Endothelial cell of umbilical vein (primary cell): ENCODE measurements at places on chromosomes 16 and 17.

DNA sequence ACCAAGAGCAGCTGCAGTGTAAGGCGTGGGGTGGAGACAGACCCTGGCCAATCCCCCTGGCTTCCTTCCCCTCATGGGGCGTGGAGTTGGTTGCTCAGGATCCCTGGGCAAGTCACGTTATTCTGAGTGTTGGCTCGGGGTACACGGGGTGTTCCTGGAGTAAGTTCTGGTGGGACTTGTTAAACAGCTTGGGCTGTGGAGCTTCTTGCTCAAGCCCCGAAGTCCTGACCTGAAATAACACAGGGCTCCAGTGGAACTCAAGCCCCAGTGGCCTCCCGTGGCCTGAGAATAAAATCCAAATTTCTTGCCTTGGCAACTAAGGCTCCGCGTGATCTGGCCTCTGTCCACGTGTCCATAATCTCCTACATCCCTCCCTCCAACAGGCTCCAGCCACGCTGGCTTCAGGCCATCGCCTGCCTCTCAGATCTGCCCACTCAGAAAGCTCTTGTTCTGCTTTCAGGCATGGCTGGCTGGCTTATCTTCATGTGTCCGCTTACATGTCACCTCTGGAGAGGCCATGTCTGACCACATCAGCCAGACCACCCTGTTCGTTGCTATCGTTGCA is 49.3 kb upstream of the BCO1 start:
- DNase-seq = no peak

- DNase-seq = no peak
Observed at GRCh38 chr17:82034371-82035011, 3.0 kb downstream of the DCXR start.

- no peak for DNase-seq
Observed at GRCh38 chr17:80987941-80988461, 3.6 kb upstream of the CHMP6 start.

GRCh38 chr17:491086-492021 is 138.7 kb upstream of the RPH3AL start:
- DNase-seq = peak; percentile 42

GRCh38 chr16:89473791-89474414 is 16.5 kb downstream of the ANKRD11 start:
- no peak for DNase-seq

GRCh38 chr16:69941251-69942098 is 9.7 kb upstream of the CLEC18A start:
- DNase-seq = no peak

DNA sequence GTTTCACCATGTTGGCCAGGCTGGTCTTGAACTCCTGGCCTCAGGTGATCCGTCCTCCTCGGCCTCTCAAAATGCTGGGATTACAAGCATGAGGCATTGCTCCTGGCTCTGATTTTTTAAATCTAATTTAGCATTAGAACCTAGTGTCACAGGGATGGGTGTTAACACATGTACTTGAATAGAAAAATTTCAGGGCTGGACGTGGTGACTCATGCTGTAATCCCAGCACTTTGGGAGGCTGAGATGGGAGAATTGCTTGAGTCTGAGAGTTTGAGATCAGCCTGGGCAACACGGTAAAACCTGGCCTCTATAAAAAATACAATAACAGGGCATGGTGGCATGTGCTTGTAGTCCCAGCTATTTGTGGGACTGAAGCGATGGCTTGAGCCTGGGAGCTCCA is 6.0 kb upstream of the RNF135 start:
- no peak for DNase-seq

DNA sequence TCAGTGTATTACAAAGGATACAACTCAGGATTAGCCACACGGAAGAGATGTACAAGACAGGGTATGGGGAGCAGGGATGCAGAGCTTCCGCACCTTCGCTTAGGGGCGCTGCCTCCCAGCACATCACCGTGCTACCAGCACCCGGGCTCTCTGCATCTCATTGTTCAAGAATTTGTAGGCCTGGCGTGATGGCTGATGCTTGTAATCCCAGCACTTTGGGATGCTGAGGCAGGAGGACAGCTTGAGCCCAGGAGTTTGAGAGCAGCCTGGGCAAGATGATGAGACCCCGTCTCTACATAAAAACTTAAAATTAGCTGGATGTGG is 43.2 kb downstream of the RAB11FIP4 start:
- no peak for DNase-seq

DNA sequence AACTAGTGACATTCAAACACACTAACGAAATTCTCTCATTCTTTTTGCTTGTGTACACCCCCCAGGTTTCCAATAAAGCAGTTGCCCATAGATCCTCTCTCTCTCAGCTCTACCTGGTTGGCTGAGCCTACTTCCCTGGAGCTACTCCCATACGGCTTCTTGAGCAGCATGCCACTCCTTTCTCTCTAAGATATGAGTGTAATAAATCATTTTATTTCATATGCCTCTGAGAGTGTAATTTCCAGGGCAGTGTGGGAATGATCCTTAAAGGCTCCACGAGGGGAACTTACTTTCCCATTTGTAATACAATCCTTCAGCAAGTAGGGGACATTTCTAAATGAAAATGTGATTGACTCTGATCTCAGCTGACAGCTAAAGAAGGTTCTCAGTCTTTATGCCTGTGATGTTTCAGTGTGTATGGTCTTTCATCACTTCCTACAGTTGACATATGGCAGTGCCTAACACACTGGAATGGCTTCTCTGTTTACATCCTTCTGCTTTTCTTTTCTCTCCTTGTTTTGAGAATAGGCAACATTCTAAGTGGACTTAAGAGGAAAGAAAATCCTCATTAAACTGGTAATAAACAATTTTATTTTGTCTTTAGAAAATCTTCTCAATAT is 1194.3 kb upstream of the CDH8 start:
- no peak for DNase-seq

- DNase-seq = peak; percentile 36
Observed at GRCh38 chr16:23905027-23905426, 69.2 kb downstream of the PRKCB start.

DNA sequence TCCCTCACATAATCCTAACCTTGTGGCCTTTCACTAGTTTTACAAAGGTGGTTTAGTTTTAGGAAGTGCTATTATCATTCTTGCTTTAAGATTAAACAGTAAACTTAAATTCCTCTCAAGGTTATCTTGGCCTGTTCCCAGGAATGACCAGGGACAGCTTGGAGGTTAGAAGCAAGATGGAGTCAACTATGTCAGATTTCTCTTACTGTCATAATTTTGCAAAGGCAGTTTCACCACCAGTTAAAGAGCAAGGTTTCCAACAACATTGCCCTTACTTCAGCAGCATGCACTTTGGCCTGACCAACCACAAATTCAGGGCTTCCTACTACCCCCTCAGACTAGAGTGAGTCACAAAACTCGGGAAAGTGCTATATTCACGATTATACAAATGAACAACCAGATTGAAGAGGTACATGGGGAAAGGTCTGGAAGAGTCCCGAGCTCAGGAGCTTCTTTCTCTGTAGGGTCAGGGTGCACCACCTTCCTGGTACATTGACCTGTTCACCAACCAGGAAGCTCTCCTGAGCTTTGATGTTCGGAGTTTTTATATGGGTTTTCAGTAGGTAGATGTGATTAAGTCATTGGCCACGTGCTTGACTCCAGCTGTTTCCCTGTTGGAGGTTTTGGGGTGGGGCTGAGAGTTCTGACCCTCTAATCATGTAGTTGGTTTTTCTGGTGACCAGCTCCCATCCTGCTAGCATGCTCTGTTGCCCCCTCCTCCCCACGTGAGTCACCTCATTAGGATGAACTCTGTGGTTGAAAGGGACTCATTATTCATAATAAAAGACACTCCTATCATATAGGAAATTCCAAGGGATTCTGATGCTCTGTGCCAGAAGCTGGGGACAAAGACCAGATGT is 19.4 kb downstream of the RHOT1 start:
- DNase-seq = peak; percentile 34

DNA sequence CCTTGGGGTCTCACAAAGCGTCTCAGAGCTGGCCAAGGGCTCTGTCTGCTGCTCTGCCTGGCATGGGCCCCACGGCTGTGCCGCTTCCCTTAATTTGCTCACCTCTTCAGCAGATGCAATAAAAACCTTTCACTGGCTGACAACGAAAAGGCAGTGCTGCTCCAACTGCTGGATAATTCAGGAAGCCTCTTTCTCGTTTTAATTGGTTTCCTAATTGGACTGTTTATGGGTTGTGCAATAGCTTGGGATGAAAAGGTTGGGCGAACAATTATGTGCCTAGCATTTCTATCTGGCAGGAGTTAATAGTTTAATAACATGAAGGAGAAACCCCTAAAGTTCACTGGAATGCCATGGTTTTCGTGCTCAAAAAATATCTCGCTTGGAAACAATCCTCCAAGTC is 234.1 kb upstream of the IRX5 start:
- DNase-seq = no peak

GRCh38 chr16:10989559-10989958 is 45.2 kb downstream of the CLEC16A start:
- no peak for DNase-seq

- DNase-seq = no peak
Observed at GRCh38 chr16:13896543-13897182, 23.3 kb upstream of the ERCC4 start.

DNA sequence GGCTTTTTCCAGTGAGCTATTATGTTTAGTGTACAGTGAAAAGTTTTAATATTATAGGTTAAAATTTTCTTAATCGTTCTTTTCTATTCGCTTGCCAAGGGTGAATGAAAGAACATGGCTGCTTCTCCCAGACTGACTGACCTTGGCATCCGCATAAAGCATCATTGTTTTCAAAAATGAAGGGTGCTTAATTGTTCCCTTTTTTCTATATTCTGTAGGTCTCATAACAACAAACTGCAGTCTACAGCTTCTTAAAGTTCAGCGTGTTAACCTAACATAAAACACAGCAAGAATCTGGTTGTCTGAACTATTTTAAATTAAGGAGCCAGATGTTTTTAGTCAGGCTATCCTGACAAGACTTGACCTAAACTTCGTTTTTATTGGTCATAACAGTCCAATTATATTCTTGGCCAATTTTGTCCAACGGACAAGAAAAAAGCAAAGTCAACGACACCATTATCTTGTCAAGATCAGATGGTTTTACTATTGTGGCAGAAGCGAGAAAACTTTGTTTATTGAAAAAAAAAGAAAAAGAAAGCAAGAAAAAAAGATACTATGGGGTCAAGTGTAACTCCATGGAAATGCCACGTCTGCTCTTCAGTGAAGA is 14.1 kb downstream of the C17orf58 start:
- no peak for DNase-seq

DNA sequence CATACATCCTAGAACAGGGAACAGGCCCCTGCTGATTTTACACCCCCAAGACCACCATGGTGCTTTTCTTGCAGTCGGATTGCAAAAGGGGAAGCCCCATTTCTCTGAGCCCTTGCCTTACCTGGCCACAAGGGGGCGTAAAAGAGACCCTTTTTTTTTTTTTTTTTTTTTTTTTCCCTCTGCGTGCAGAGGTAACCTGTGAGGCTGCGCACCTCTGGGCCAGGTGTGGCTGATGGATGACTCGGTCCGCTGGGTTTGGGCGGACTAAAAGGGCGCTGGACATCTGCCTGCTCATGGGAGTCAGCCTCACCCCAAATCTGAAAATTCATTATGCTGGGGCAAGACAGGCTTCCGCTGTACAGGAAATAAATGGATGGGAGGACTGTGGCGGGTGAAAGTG is 281.0 kb downstream of the CBLN1 start:
- DNase-seq = no peak

DNA sequence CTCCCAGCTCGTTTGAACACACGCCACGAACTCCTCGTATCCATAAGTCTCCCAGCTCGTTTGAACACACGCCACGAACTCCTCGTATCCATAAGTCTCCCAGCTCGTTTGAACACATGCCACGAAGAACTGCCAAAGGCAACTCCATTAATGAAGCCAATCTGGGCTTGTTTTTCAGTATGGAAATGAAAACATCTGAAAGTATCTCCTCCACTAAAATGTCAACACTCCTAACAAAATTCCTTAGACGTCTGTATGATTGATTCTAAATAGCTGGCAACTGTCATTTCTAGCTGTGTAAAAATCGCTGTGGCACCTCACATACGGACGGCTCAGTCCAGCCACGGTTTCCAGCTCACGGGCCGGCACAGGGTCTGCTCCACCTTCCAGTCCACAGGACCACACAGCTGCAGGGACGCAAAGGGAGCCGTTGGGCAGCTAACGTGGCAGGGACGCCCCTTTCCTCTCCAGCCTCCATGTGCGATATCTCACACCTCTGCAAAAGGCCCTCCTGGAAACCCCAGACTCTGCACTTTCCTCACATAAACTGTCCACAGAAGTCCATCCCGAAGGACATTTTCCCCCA is 67.1 kb upstream of the METRNL start:
- no peak for DNase-seq

DNA sequence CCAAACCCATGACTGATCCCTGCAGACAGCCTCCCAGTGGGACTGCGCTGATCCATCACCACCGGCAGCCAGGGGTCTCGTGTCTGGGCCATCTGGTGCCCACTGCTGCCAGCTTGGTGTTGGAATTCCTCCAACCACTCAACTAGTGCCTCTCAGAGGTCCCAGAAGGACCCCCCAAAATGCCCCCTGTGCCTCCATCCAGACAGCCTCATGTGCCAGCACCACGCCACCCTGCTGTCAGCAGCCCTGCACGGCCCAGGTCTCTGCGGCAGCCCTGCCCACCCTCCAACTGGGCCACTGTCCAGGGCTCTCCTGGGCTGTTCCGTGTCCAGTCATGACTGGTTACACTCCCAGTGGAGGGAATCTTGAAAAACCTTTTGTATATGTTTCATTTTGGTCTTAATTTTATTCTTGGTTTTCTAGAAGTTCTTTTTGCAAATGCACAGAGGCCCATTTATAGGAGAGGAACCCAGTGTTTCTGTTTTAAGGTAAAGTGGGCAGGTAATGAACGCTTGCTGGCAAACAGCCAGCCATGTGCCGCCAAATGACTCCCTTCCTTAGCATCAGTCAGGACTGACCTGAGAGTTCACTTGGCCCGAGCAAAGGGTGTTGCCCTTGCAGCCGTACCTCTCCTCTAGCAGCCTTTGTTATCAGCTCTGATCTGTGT is 34.6 kb downstream of the GRIN2C start:
- DNase-seq = peak; percentile 5

GRCh38 chr17:48792033-48792798 is 24.8 kb downstream of the TTLL6 start:
- DNase-seq = no peak

DNA sequence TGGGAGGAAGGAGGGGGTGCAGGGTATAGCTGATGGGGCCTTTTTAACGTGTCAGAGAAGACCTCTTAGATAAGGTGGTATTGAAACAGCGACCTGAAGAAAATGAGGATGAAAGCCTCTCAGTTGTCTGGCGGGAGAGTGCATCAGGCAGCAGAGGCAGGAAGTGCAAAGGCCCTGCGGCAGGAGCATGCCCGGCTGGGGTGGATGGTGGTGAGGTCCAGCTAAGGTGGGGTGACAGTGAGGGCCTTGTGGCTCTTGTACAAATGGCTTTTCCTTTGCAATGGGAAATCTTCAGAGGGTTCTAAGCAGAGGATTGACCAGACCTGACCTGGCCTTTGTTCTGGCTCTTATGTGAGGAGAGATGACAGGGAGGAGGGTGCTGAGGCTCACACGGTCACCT is 11.4 kb downstream of the MMP15 start:
- DNase-seq = no peak

DNA sequence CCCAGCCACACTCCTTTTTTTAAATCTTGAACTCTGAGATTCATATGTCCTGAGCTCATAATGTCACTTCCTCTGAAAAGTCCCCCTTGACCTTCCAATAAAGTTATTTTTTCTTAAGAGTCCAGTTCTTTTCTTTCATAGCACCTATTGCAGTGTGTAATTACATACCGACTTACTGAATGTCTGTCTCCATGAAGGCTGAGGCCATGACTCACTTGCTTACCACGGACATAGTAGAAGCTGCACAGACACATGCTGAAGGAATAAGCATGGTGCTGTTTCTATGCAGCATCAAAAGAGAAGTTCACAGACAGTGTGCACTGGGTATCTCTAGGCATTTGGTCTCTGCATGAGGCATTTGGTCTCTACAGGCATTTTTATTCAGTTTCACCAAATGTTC is 77.2 kb downstream of the C17orf67 start:
- peak; percentile 27 for DNase-seq
